ENCODE measurements at places on chromosomes 5 and 9. TPM values are rescaled to one million over a fixed set of nuclear protein-coding genes. Genes with fewer than 3 reads are reported as not detected.
A peak's percentile ranks its signal among the peaks of the same experiment; 100 is the strongest.

- no peak for DNase-seq
Measured at GRCh38 chr5:80070338-80071056, 35.3 kb downstream of the THBS4 start.

DNA sequence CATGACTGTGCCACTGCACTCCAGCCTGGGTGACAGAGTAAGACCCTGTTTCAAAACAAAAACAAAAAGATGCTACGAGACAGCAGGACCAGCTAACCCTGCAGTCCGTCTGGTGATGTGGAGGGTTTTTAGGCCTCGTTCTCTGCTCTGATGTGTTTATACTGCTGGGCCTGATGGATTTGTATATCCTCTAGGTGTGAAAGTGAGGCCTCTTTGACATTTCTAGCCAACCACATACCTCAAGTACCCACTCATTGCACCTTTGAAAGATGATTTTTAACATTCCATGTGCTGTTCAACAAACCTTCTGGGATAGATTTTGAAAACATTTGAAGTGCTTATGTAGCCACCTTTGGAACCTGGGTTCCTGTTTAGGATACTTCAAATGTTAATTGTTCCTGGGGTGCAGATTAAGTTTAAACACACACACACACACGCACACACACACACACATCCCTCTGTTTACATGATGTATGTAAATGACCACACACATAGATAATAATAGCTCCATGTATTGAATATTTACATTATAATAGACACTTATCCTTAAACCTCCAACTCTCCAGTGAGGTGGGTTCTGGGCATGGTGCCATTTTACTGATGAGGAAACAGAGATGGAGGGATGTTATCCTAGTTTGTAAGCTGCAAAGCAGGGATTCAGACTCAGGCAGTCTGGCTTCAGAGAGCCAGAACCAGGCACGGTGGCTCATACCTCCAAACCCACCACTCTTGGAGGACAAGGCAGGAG lies 48.8 kb upstream of the GOLPH3 start:
- no peak for DNase-seq

GRCh38 chr5:102296178-102296817 lies at the start of gene SLCO4C1:
Gene SLCO4C1 (minus strand): TSS chr5:102296284. CDS start chr5:102296262, 22 bp downstream.
- DNase-seq, result no peak

- no peak for DNase-seq
Measured at GRCh38 chr9:82665324-82665723, 397.6 kb downstream of the RASEF start.

DNA sequence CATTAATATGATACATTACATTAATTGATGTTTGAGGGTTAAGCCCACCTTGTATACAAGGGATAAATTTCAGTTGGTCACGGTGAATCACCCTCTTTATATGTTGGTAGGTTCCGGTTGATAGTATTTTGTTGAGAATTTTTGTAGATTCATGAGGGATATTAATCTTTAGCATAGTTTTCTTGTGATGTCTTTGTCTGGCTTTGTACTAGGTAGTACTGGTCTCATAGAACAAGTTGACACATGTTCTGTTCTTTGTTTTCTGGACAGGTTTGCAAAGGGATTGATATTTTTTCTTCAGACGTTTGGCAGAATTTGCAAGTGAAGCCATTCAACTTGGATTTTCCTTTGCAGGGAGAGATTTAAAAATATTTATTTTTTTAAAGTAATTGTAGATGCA lies 49.1 kb upstream of the CLK4 start:
- DNase-seq, result peak; percentile 55

- no peak for DNase-seq
Measured at GRCh38 chr5:154164249-154164581, 26.3 kb upstream of the GALNT10 start.

Gene INSL4
- not detected for total RNA-seq

- DNase-seq, result peak; percentile 96
Measured at GRCh38 chr5:132103332-132103951, 29.9 kb downstream of the CSF2 start.

DNA sequence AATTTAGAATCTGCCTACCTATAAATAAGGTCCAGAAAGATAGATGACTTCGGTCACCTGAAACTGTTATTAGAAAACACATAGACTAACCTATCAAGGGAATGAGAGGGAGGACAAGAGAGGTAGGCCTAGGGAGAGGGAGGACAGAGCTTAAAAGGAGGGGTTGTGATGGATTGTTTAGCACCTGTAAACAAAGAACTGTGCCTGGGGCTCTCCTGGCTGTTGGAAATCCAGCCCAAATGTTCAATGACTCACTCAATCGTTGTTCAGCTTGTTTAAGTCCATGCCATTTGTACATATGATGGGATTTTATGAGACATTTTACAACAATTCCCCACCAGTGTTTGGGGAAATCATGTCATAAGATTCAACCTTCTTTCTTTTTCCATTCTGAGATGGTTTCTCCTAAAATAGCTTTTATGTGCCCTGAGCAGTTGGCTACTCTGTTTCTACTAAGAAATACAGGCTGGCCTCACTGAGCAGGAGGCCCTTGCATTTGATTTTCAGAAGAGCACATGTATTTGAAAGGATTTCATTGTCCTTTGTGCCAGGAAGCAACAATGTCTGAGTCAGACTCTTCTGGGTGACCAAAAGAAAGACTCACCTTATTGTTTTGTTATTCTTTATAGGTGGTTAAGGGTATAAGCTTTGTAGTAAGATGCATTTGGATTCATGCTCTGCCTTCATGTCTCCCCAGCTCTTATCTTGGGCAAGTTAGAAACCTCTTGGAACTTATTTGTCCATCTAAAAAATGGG lies 48.2 kb upstream of the GPR151 start:
- peak; percentile 49 for DNase-seq

GRCh38 chr5:56480705-56481427 lies 247.7 kb upstream of the ANKRD55 start:
- peak; percentile 8 for DNase-seq

Gene PCDH12
- total RNA-seq, result not detected

Data from MCF 10A (cell line).